Calu3 (cell line): ENCODE measurements at places on chromosomes 4 and X.

GRCh38 chrX:14344172-14344940 is 185.0 kb upstream of the GLRA2 start:
- no peak for DNase-seq

- no peak for DNase-seq
Measured at GRCh38 chr4:184268584-184269160, 51.0 kb upstream of the ENPP6 start.

DNA sequence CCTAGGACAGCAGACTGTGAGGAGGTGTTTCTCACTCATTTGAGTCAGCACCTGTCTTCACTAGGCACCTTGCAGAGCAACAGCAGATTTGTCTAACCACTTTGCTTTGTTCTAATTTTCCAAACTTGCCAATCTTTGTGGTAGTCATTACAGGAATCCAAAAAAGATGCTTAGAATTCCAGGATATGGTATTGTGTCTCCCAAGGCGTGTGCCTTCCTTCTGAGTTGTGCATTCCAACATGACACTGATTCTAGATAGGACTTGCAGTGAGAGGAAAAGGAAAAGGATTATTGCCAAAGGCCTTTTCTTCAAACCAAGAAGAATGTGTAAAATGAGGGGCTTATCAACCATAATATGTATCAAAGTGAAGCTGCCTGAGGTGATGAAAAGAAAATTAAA is 126.2 kb downstream of the MAPK10 start:
- DNase-seq, result no peak

DNA sequence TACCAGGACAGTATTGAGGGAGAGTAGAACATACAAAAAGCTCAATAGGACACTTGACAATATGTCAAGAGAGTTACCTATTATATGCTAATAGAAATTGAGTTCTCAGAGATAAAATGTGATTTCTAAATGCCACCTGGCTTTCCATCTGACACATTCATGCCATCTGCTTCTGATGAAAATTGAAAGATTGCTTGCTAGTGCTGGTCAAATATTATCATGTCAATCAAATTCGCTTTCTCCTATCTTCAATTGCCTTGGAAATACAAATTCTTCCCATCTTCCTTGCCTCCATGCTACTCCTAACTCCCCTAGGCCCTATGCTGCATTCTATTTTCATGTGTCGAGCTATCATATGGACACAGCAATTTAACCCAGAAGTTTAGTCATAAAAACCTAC is 1076.9 kb downstream of the ARAP2 start:
- no peak for DNase-seq

DNA sequence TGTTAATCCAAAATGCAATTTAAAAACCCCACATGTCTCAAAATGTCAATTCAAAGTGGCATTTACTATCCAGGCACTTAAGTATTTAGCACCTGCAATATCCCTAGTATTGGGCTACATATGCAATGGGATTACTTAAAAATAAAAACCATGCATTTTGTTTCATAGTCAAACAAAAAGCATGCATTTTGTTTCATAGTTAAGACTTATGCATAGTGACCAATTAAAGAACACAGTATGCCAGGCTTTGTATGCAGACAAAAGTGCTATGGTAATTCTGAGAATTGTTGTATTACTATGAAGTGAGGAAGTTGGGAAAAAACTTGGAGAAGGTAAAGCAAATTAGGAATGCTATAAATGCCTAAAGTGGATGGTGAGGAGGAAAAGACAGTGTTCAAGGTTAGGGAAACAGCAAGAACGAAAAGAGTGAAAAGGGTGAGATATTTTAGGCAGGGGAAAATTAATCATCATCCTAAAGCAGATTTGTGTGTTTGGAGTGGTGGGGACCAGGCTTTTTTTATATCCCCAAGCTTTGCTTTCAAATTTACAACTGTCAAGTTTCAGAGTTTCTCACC is 10.6 kb upstream of the BMP2K start:
- DNase-seq, result no peak

DNA sequence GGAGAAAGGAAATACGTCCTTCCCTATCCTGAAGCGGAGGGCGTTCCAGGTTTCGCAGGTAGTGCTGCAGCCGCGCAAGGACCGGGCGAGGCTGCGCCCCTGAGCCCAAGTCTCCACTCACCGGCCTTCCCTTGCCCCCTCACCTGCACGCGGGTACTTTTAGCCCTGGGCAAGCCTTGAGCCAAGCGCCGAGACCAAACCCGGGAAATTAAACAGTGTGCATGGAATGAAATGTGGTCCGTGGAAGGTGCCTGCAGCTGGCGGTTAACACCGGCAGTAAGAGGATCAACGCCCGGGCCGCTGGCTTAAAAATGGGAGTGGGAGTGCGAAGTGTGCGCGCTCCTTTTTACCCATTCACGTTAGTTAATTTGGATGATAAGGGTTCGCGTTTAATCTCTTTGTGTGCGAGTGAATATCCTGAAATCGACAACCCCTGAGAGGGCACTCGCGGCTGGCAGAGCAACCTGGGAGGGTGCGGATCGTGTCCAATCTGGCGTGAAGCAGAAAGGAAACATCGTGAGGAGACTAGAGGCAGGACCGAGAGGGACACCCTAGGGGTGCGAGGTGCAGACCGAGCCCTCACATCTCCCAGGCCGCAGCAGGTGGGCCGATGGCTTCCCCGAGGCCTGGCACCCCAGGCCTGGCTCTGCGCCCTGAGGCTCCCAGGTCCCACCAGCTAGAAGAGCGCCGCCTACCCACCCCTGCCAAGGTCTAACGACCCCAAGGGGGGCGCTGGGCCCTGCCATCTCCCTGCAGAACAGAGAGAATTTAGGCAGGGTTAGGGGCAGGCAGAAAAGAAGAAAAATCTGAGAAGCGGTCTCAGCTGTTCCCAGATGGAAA is 2.0 kb upstream of the HELT start:
- no peak for DNase-seq

DNA sequence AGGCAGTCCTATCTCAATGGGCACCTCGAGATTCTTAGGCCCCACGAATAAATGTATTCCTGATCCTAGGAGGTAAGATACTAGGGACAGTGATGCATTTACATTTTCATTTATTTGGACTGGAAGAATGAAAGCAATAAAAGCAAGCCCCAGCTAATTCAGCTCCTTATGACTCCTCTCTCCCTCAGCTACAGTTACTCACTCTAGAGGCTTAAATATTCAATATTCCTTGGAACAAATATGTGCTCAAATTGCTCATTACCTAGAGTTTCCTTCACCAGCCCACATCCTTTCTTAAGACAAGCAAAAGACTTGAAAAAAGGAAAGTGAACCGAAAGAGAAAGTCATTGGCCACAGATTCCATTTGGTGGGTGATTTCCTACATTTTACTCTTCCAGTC is 13.9 kb downstream of the PAGE2 start:
- no peak for DNase-seq

- no peak for DNase-seq
Measured at GRCh38 chrX:133380711-133381619, 34.3 kb downstream of the GPC4 start.

GRCh38 chr4:52884994-52885393 is 22.9 kb downstream of the RASL11B start:
- no peak for DNase-seq

DNA sequence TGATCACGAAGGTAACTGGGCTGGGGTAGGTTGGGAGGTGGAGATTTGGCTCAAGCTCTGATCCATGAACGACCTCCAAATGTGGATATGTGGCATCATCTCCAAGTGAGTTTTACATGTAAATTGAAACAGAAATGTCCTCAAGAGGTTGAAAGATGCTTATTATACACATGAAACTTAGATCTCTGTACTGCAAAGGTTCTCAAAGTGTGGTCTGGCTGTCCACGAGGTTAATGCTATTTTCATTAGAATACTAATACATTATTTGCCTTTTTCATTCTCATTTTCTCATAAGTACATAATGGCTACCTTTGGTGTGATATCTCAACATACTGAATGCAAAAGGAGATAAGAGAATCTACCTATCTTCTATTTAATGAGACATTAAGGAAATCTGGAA is 198.2 kb downstream of the RASL11B start:
- no peak for DNase-seq

DNA sequence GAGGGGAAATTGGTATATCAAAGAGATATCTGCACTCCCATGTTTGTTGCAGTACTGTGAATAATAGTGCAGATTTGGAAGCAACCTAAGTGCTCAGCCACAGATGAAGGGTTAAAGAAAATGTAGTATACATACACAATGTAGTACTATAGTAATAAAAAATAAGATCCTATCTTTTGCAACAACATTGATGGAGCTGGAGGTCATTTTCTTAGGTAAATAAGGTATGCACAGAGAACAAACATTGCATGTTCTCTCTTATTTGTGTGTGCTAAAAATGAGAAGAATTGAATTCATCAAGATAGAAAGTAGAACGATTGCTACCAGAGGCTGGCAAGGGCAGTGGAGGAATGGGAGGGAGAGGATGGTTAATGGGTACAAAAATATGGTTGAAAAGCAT is 117.9 kb upstream of the TRAM1L1 start:
- no peak for DNase-seq

DNA sequence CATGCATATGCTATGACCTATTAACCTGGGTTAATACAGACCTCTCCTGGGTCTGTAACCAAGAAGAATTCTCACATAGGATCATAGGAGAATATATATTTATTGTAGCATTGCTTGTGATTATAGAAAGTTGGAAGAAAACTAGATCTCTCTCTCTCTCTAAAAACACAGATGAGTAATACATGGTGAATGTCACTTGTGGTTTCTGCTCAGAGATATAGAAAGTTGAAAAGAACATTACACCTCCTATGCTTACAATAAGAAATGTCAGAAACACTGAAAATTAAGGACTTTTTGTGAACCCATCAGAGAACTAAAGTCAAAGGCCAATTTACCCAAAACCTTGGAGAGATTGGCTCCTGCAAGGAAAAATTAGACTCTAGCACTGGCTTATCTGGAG is 1389.5 kb downstream of the FAM133A start:
- no peak for DNase-seq

DNA sequence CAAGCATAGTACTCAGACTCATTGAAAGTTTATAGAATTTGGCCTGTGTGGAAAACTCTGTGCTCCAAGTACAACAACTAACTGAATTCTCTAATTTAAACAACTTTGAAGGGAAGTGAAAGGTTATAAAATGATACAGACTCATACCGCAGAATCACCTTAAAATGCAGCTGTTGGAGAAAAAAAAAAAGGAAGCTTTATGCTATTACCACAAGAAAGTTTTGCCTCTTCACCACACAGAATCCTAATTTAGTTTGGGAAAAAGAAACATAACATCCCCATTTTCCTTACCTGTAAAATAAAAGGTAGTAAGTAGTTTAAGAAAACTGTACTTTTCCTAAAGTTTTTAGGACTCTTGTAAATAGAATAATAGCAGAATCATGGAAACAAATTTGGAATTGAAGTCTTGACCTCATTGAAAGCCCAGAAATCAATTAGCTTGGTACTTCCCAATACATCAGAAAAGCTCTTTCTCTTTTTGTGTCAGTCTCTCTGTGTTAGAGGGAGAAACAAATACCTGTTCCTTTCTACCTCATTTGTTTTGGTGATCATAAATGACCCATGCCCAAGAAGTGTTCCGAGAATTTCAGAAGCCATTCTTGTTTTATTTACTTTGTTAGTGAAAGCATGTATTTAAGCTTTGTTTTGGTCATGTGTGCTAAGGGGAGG is 78.8 kb downstream of the NFKB1 start:
- no peak for DNase-seq

DNA sequence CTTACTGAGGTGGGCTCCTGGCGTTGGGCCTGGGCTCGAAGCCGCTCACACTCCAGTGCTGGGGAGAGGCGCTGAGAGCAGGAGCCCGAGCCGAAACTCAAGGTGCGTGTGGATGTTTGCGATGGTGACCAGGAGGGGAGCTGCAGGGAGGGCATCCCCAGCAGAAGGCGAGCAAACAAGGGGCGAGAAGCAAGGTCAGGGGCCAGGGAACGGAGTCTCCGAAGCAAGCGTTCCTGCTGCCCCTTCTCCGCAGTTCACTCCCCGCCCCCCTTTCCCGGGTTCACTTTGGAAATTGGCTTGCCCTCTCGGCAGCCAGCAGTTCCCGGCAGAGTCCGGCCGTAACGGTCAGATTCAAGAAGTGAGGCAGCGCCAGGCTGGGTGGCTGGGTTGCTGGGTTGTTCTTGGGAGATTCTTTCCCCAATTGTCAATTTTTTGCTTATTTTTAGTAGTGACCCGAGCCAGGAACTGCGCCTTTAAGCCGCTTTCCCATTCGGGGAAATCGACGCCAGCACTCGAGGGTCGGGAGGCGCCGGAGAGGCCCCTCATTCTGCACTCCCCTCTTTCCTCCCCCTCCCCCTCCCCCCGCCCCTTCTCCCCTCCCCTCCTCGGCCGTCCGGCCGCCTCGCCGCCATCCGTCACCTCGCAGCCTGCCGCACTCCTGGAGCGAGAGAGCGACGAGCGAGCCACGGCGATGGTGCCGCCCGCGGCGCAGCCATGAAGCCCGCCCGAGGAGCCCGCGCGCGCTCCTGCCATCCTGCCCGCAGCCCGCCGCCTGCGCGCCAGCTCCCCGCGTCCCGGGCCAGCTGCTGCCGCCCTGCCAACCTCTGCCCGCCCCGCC is at the start of gene FRMPD3:
Gene FRMPD3, plus strand, starts transcription at position 655 of the 838 bp plus-strand sequence. CDS start 76,937 bp downstream, outside the sequence.
- DNase-seq, result peak; percentile 49

- no peak for DNase-seq
Measured at GRCh38 chr4:76579596-76580375, 144.8 kb downstream of the SHROOM3 start.

DNA sequence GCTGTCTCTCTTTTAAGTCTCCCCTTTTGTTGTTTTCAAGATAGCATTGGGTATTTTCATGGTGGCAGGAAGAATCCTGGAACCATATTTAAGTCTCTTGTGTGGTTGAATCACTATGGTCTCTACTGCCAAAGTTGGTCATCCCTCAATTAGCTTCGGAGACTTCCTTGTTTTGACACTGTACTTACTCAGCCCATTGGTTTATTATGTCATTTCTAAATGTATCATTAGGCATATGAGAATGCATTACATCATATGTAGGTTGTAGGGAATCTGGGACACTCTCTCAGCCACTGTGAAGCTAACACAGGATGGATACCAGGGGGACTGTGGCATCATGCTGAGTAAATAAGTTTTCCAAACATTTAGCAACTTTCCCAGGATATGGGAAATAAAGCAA is 211.8 kb downstream of the DTHD1 start:
- DNase-seq, result no peak

- DNase-seq, result no peak
Measured at GRCh38 chr4:108532738-108533137, 87.6 kb upstream of the RPL34 start.

DNA sequence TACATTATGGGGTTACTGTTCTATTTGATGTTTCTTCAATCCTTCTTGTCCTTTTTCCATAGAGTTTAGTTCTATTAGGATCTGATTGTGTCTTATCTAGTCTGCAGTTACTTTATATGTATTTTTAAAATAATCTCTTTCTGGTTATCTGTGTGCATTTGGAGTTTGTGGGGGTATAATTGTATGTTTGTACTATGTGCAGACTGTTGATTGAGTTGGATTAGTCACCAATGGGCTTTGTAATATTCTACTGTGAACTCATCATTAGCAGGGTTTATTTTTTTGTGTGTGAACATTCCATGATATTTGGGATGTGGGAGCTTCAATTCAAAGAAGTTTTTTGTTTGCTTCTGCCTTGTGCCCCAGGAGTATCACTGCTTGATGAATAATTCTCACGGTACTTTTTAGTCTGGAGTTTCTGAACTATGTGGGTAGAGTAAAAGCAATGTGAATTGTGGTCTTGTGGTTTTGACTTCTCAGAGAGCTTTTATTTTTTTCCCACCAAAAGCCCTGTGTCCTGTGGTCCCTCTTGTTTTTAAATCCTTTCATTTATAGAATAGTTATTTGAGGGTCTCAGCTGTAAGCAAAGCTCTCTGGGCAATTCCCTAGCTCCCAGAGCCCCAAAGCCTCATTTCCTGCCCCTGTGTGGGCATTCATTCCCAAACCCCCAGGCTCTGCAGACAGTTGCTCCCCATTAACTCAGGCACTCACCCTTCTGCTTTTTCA is 127.8 kb downstream of the PHKA2 start:
- DNase-seq, result no peak

GRCh38 chr4:59698041-59698440 is 1502.1 kb upstream of the ADGRL3 start:
- DNase-seq, result no peak
